Left ventricle myocardium inferior (tissue), 1 donor: ENCODE measurements at places on chromosomes 4 and X.

DNA sequence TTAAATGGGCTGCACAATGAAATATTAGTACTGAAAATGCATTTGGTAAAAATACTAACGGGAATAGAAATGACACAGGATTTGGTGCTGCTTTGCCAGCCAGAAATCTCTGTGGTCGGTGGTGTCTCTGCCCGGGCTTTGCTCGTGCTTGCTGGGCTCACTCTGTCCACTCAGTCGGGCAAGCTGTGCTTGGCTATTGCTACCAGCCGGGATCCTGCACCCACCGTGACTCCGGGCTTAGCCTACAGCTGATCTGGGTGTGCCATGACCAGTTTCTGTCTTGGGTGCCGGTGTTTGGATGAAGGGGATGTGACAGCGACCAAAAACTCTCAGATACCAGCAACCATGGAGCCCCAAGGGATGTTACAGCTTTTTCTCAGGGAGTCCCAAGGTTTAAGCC is 487.7 kb downstream of the TECRL start:
- H3K27ac ChIP-seq = no peak overlapping the region
- H3K4me3 ChIP-seq = no peak overlapping the region
- no peaks in the 10 kb centered on the region for H3K27me3 ChIP-seq
- no peaks in the 10 kb centered on the region for H3K36me3 ChIP-seq
- no peak for DNase-seq

DNA sequence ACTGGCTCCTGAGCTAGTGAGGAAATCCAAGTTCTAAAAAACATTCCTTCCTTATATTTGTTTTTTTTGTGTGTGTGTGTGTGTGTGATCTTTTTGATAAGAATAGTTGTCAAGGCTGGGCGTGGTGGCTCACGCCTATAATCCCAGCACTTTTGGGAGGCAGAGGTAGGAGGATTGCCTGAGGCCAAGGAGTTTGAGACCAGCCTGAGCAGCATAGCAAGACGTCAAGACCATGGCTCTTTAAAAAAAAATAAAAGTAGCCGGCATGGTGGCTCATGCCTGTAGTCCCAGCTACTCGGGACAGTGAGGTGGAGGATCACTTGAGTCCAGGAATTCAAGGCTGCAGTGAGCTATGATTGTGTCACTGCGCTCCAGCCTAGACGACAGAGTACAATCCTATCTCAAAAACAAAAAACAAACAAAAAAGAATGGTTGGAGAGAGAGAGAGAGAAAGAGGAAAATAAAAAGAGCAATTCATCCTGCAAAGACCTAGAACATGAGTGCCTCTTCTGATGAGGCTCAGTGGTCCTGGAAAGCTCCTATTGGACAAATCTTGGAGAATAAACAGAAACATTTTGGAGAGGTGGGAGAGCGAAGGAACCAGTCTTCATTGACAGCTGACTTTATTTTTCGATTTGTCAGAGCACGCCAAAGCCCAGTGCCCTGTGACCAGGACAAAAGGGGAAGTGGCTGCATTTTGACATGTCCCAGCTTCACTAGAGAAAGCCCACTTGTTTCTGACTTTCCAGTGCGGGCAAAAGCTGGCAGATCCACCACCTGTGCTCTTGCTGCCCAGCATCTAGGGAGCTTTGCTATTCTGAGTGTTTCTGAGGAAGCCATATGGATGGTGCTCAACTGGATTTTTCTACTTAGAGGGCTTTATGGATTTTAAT is 244.7 kb downstream of the PALLD start:
- DNase-seq = no peak
- no peak overlapping the region for H3K4me3 ChIP-seq
- no peaks in the 10 kb centered on the region for H3K27me3 ChIP-seq
- H3K4me1 ChIP-seq = peaks cover 38% of the 10 kb centered on the region
- peak overlapping the region; percentile 43 for H3K27ac ChIP-seq
- H3K36me3 ChIP-seq = no peaks in the 10 kb centered on the region

- no peaks in the 10 kb centered on the region for H3K36me3 ChIP-seq
- no peaks in the 10 kb centered on the region for H3K4me1 ChIP-seq
- DNase-seq = no peak
- H3K4me3 ChIP-seq = no peak overlapping the region
These were observed 36.6 kb downstream of the ADRA2C start for GRCh38 chr4:3802571-3803474.

GRCh38 chr4:153197301-153197700 is 6.9 kb upstream of the TRIM2 start:
- no peak overlapping the region for H3K27ac ChIP-seq
- no peaks in the 10 kb centered on the region for H3K36me3 ChIP-seq
- H3K4me3 ChIP-seq = no peak overlapping the region
